ENCODE measurements at places on chromosomes 5 and 9.

DNA sequence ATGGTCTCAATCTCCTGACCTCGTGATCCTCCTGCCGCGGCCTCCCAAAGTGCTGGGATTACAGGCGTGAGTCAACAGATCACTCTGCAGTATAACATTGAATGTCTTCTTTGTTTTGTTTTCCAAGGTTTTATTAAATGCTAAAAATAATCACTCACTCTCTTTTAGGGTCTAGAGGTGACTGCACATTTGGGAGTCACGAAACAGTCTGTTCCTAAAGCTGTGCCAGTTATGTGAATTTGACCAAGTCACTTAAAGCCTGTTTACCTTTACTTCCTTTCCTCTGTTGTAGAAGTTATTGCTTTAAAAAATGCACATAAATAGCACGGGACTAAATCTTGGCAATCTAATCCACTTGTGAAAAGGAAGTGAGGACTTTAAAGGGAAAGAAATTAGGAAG, 304.9 kb upstream of the PTGER4 start:
- DNase-seq, result no peak

DNA sequence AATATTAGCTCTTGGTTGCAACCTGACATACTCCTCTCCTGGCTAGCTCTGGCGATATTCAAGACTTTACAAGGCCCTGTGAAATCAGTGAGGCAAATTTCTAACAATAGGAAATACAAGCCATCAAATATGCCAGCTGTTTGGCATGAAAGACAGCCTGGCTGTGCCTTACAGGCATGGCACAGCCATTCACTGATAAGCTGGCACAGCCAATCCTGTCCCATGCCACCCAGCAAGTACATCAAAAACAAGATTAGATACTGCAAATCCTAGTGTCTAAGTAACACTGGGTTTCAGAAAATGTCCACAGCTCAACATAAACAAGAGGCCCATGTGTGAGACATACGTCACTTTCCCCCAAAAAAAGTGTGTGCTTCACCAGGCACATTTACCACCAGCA, 1045.8 kb upstream of the DMAC1 start:
- DNase-seq, result no peak

GRCh38 chr5:106163233-106163632, 1507.5 kb downstream of the EFNA5 start:
- DNase-seq, result no peak

DNA sequence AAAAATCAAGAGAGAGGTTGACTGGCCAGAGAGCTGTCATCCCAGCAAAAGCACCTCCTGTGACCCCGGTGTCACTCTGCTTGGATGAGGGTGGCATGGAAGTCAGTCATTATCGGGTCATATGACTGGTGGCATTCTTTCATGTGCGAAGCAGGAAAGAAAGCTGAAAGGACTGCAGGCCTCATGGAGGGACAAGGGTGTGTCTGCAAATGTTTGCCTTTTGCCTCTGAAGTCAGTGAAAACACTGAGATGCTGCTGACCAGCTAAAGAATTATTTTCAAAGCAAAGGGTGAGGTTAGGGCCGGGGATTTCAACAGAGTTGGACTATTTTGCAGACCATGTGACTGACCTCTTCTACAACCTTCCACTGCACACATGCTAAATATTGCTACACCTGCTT, 298.3 kb downstream of the CSNK1G3 start:
- no peak for DNase-seq

DNA sequence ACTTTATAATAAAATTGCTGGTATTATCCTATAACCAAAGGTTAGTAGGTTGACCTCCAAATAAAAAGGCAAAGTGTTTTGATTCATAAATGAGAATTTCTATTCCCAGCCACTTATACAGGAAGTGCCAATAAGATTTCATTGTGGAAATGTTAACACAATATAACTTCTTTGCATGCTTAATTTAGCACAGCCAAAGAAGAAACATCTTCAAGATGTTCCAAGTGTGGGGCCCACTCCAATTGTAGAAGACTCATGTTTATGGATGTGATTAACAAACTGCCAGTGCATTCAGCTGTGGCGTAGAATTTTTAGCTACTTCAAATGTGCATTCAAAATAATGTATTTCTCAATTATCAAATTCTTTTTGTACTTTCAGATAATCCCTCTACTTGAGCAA, 402.3 kb downstream of the DEPDC1B start:
- DNase-seq, result no peak

- no peak for DNase-seq
Measured at GRCh38 chr5:6342689-6343315, 35.5 kb downstream of the MED10 start.

DNA sequence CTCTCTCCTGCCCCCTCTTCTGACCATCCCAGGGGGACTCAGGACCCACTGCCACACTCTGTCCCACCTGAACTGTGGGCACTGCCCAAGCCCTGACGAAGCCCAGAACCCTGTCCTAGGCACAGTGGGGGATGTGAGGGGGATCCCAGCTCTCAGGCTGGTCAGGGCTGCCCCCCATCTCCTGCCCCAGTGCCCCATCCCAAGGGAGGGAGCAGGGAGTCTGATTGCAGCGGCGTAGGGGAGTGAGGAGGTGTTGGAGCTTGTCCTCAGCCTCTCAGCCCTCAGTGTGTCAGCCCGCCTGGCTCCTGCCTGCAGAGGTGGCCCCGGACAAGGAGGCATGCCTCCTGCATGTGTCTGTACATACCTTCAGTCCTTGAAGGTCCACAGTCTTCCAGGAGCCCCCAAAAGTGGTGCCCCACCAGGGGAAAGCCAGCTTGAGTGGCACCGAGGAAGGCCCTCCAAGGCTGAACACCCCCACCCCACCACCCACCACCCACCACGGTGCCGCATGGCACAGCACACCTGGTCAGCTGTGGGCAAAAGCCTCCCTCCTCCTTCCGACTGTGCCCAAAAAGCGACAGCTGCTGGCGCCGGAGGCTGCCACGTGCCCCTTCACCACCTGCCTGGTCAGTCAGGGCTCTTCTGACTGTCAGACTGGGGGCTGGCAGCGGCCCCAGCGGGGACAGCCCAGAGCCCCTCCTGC, 930 bp downstream of the SARDH start:
- DNase-seq, result no peak

- DNase-seq, result peak; percentile 63
Measured at GRCh38 chr9:99445920-99446319, 223.8 kb downstream of the SEC61B start.

- no peak for DNase-seq
Measured at GRCh38 chr5:108196276-108196675, 185.6 kb downstream of the FBXL17 start.

DNA sequence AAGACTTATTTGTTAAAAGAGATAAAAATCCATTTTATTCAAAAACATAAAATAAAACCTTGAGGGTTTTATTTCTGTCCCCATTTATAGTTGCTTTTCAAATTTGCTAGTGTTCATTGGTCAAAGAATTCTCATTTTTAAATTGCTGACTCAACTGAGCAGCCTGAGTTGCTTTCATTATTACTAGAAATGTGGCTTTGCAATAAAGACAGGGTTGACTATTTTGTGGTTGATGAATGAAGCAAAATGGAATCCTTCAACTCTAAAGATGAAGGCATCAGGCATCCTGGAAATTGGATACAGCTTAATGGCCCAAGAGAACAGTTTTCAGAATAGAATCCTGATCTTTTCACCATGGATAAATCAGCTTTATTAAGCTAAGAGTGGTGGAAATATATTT, 23.9 kb upstream of the PPP3R2 start:
- no peak for DNase-seq

GRCh38 chr5:156154757-156155156, 172.2 kb upstream of the SGCD start:
- DNase-seq, result no peak

- no peak for DNase-seq
Measured at GRCh38 chr5:154940375-154940771, 500 bp upstream of the MRPL22 start.

- DNase-seq, result no peak
Measured at GRCh38 chr9:7778851-7779600, 20.6 kb downstream of the DMAC1 start.

DNA sequence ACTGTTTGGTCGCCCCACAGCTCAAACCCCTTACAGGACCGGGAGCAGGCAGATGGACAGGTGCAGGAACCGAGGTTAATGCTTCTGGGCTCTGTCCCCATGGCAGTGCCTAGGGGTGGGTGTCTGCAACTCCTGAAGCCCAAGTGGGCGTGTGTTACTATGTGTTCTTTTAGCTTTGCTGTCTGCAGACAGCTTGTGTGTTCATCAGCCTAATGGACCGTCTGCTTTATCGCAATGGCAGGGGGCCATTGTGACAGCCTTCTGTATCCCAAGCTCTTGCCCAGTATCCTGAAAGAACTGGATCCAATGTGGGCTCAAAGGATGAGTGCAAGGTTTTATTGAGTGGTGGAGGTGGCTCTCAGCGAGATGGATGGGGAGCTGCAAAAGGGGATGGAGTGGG, 266.7 kb downstream of the CSNK1G3 start:
- DNase-seq, result no peak

- no peak for DNase-seq
Measured at GRCh38 chr9:86562691-86563090, 208.5 kb upstream of the TUT7 start.

DNA sequence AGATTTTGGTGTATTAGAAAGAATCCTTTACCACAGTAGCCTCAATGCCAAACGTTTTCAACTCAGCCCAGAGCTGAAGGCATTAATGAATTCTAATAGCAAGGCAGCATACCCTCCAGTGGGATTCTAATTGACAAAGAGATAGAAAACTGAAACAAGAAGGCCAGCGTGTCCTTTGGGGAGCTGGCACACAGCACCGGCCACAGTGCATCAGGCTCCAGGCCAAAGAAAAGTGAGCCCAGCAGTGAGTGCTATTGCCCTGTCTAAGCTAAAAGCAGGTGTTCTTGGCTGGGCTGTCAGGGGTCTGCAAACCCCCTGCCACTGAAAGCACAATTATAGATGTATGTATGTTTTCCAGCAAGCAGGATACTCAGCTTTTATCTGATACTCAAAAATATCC, 40.4 kb downstream of the PPIC start:
- no peak for DNase-seq

Data from inflammatory macrophage (primary cell).